Activated T-helper 1 cell treated with Interleukin-2 at 50 U/mL for 16 hours (primary cell): ENCODE measurements at places on chromosomes 7 and 10.
A peak's percentile ranks its signal among the peaks of the same experiment; 100 is the strongest.

- no peak for DNase-seq
These were observed at the start of gene CADPS2 for GRCh38 chr7:122886357-122887081. TSS of gene CADPS2 (minus strand) at chr7:122886460. CDS start at chr7:122886337, 123 bp downstream.

- no peak for DNase-seq
These were observed 4.7 kb upstream of the NRF1 start for GRCh38 chr7:129606803-129607202.

- no peak for DNase-seq
These were observed 50.0 kb upstream of the KMT2E start for GRCh38 chr7:104963991-104964385.

DNA sequence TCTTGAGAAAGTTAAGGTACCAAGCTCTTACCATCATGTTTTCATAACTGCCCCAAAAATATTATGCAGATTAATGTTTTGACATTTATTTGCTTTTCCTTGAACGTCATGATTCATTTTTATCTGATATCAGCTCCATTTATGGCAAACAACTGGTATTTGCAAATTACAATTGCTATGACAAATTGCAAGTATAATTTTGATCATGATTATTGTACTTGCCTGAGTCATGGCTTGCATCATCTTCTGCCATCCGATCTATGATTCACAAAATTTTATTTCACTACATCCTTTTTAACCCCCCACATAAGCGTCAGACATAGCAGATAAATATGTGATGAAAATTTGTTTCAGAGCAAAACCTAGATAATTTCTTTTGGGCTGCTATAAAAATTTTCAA lies 155.0 kb downstream of the STK31 start:
- no peak for DNase-seq

DNA sequence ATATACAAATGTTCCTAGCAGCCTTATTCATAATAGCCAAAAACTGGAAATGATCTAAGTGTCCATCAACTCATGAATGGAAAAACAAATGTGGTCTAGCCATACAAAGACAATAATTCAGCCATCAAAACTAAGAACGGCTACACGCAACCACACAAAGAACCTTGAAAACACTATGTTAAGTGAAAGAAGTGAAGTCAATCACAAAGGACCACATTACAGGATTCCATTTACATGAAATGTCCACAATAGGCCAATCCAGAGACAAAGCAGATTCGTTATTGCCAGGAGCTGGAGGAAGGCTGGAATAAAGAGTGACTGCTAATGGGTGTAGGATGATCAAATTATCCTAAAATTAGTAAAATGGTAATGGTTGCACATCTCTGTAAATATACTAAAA lies 21.1 kb downstream of the MKRN1 start:
- DNase-seq = no peak

GRCh38 chr7:100946766-100947365 lies 2.5 kb upstream of the MUC3A start:
- DNase-seq = no peak

- no peak for DNase-seq
These were observed 69.3 kb downstream of the AVL9 start for GRCh38 chr7:32564542-32564941.

- no peak for DNase-seq
These were observed 32.4 kb upstream of the LBX1 start for GRCh38 chr10:101261702-101262101.

GRCh38 chr7:102279537-102280400 lies 6.9 kb upstream of the SH2B2 start:
- peak; percentile 37 for DNase-seq

GRCh38 chr10:79588800-79589199 lies 21.9 kb upstream of the SFTPA1 start:
- DNase-seq = no peak

DNA sequence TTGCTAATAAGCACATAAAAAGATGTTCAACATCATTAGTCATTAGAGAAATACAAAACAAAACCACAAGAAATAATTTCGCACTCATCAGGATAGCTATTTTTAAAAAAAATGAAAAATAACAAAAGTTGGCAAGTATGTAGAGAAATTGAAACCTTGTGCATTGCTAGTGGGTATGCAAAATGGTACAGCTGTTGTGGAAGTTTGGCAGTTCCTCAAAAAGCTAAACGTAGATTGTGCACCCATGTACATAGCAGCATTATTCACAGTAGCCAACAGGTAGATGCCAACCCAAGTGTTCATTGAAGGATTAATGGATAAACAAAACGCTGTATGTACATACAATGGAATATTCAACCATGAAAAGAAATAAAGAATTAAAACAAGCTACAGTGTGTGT lies 35.3 kb upstream of the STARD3NL start:
- DNase-seq = no peak

GRCh38 chr7:35546691-35547429 lies 148.1 kb downstream of the HERPUD2 start:
- DNase-seq = no peak

- no peak for DNase-seq
These were observed 17.3 kb downstream of the DAGLB start for GRCh38 chr7:6430271-6430940.

DNA sequence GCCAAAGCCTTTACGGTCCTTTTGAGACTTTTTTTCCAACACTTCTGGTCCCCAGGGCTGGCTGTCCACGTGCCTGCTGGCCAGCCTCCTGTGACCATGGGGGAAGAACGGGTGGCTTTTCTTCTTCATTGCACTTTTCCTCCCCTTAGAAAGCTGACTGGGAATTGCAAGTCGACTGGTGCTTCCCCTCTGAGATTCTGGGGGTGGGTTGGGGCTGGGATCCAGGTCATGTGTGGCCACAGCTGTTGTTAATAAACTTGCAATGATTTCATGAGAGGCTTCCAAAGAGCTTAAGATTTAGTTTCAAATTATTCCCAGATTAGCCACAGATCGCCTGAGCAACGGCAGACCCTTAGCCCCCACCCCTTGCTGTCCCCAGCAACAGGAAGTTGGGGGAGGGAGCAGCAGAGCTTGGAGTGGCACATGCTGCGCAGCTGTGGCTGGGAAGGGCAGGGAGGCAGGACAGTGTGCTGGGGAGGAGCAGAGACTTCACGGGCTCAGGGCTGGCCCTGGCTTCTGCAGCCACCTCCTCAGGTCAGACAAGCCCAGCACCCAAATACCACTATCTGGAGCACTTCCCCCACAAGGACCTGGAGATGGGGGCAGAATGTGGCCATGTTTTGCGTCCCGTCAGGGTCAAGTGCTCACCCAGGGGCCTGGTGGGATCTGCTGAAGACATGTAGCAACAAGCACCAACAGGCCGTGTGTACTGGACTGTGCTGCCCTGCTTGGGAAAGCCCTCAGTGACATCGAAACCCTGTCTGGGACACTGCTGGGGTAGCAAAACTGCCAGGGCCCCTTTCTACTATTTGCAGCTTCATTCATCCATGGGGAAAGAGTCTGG lies 147.1 kb downstream of the RNF216 start:
- no peak for DNase-seq

- DNase-seq = no peak
These were observed 92.9 kb downstream of the CELF2 start for GRCh38 chr10:11110539-11110938.

- no peak for DNase-seq
These were observed 56.9 kb downstream of the NEUROG3 start for GRCh38 chr10:69516316-69516715.

GRCh38 chr7:25732766-25733217 lies 419.2 kb upstream of the NFE2L3 start:
- no peak for DNase-seq

DNA sequence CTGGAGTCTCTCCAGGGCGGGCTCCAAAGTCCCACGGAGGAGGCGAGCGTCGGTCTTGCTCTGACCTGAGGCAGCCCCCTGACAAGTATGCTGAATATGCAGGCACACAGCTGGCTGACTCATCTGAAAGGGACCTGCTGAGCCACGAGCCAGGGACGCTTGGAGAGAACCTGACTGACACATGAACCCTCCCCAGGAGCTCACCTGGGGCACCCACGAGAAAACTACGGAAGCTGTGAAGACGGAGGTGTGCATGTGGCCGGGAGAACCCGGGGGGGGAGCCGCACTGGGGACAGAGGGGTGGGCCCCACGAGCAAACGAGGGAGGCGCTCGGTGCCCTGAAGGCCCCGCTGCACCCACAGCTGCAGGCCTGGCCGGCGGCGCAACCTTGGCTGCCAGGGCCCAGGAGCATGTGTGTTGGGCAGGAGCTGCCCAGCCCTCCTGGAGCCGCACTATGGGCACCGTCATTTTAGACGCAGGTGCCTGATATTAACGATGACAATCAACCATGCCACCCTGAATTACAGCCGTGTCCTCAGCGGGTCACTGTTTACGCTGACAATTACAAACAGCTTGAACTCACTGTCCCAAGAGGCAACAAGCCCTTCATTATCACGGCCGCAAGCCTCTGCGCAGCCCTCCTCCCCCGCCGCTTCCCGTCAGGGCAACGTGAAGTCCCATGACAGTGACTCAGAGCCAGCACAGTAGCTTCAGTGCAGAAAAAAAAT lies 64.7 kb downstream of the DIP2C start:
- DNase-seq = no peak

DNA sequence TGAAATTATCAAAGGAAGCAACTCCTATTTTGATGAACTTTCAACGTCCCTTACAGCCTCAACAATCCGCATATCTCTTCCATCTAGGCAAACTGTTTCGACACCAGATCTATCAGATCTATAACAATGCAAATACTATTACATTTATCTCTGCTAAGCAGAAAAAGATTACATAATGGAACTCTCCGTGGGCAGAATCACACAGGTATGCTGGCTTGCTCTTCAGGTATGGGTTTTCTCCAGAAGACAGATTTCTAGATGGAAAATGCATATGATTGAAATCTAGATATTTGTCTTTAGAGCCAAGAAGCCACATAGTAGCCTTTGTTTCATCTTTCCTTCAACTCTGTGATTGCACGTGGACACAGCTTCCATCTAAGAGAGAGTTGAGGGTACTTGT lies 38.6 kb downstream of the ADAM12 start:
- DNase-seq = no peak
